ENCODE measurements at places on chromosomes 6 and 20.
A peak's percentile ranks its signal among the peaks of the same experiment; 100 is the strongest.

DNA sequence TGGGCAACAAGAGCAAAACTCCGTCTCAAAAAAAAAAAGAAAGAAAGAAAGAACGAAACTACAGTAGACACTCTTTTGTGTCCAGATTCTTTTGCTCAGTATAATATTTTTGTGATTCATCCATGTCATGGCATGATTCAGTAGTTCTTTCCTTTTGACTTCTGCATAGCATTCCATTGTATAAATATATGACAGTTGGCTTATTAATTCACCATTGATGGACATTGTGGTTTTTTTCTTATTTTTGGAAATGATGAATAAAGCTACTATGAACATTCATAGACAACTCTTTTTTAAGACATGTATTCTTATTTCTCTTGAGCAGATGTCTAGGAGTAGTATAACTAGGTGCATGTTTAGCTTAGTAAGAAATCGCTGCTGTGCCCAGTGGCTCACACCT lies 10.3 kb upstream of the IER3 start:
- no peak for DNase-seq

- peak; percentile 55 for DNase-seq
Measured at GRCh38 chr20:25584905-25585704, at the start of gene NINL. NINL (minus strand) TSS chr20:25585531; CDS start chr20:25526587, 58,944 bp downstream.

DNA sequence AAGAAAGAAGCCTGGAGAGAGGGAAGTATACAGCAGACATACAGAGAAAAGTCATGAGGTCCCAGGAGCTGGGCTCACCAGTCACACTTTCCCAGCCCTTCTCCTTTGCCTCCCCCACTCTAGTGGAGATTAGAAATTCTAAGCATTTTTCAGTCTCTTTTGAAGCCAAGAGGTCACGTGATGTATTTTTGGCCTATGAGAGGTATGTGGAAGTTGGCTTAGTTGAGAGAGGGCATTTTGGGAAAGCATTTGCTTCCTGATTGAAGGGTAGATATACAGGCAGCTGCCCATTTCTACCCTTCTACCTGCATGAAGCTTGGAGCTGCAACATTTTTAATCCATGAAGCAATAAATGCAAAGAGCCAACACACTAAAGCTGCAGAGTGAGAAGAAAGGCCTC lies 106.0 kb upstream of the TNFAIP3 start:
- no peak for DNase-seq

DNA sequence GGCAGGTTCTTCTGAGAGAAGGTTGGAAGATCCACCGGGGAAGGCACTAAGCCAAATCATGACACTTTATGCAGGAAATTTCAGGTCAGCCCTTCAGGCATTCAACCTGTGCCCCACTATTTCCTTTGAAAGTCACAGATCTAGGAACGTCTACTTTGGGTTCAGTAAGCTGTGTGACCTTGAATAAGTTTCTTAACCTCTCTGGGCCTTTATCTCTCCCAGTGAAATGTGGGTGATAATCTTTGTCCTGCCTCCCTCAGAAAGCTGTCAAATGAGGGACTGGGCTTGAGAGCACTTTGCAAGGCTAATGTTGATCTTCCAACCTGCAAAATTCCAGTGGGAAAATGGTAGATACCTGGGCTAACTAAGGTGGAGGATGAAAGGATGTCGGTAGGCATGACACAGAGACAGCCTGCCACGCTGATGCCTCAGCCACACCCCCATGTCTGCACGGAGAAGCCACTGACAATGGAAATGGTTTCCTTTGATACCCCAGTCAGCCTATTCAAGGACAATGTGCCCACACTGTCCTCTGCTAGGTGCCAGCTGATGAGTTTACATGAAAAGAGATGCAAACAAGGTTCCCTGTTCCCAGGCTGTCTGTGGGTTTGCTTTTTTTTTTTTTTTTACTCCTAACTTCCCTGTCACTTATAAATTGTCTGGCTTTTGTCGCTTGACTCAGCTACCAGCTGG lies 9.3 kb downstream of the BNIP5 start:
- DNase-seq = no peak

DNA sequence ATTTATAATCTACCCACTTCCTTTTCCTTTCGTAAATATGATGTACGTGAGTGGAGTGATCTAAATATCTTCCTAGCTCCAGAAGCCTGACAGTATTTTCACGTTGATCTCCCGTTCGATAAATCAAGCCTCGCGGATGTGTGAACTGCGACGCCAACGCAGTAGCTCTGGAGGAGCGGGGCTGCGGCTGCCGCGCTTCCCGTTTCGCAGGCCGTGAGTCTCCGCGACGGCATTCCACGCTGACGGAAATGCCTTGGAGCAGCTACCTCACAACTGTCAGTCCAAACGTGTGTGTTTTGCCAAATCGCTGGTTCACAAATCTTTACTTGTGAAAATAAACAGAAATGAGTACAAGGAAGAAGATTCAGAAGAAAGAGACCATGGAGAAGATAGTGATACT lies 41.2 kb downstream of the BTBD3 start:
- no peak for DNase-seq

DNA sequence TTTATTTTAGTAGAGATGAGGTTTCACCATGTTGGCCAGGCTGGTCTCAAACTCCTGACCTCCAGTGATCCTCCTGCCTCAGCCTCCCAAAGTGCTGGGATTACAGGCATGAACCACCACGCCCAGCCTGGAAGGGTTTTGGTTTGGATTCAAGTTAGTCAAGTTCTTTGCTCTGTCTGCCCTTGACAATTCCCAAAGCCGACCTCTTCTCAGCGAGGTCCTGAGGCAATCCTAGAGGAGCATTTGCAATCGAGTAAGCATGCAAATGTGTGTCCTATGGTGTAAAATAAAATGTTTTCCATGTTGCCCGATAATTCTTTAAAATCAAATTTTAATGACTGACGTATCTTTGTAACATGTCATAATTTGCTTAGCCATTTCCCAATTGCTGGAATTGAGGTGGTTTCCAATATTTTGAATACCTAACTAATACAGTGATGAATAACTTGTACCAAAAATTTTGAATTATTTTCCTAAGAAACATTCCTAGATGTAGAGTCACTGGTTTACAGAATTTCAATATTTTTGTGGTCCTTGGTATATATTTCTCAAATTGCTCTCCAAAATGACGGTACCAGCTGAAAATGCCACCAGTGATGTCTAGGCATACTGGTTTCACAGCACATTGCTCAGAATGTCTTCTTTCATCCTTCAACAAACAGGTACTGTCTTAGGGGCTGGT lies 38.7 kb downstream of the GTF2H5 start:
- no peak for DNase-seq

- no peak for DNase-seq
Measured at GRCh38 chr6:16338577-16339264, 100.3 kb downstream of the GMPR start.

GRCh38 chr20:48480216-48480772 lies 347.5 kb downstream of the PREX1 start:
- DNase-seq = no peak

- no peak for DNase-seq
Measured at GRCh38 chr20:44471481-44471882, 4.2 kb upstream of the TTPAL start.

DNA sequence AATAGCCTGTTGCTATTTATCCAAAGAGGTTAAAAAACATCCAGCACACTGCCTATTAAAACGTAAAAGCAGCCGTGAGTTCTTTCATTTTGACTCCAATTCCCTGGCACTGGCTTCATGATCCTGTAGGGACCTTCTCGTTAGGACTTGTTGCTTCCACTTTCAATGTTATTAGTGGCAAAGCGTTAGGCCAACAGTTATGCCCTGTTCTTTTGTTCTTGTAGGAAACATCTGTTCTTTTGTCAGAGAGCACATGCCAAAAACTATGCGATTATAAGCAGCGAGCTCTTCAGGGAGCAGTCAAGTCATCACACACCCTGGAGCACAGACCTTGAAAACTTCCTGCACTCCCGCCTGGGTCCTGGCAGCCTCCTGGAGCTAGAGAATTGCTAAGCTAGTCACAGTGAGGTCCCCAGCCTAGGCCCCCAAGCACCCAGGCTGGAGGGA lies 609.5 kb upstream of the ARID1B start:
- DNase-seq = no peak

GRCh38 chr6:36860126-36860525 lies 14.5 kb downstream of the PPIL1 start:
- no peak for DNase-seq

GRCh38 chr6:25012657-25013056 lies 76.9 kb upstream of the RIPOR2 start:
- no peak for DNase-seq

- no peak for DNase-seq
Measured at GRCh38 chr6:82959385-82959941, 106.2 kb downstream of the UBE3D start.

GRCh38 chr6:72953971-72954381 lies 271.3 kb downstream of the KHDC1L start:
- no peak for DNase-seq

- no peak for DNase-seq
Measured at GRCh38 chr6:139981768-139982181, 607.3 kb upstream of the CITED2 start.

DNA sequence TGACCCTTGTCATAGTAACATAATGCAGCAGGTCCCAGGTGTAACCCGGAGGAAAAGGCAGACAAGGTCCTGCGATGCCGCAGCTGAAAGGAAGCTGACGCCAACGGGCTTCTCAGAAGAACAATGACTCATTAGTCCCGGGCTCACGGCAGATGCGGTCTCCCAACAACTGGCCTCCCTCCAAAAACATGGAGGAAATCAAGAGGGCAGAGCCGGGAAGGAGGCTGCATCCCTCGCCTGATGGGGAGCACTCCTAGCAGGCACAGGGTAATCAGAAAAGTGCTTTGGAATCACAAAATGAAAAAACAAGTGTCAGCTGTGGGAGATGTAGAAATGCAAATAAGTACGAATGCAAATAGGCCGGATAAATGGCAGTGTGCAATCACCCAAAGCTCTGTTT lies 165.2 kb upstream of the AGPAT4 start:
- DNase-seq = no peak

DNA sequence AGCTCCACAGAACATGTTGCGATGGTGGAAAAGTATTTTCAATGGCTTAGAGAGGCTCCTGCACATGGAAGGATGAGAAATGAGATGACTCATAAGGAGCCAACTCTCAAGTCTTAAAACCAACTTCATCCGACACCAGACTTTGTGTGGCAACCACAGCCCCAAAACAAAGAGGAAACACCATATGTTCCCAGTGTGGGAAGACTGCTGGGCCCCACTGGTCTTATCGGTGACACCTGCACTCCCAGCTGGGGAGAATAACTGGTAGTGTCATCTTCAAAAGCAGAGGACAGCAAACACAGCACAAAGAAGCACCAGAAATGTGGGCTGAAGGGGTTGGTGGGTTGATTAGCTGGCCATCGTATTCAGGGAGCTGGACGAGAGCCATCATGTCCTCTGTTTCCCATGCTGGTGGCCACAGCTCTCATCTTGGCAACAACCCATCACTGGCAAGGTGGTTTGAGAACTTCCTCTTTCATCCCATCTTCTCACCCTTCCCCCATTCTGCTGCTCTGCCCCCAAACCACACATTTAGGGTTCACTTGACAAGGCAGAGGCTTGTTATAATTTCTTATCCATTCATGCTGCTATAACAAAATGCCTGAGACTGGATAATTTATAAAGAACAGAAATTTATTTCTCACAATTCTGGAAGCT lies 46.0 kb upstream of the TASP1 start:
- no peak for DNase-seq

DNA sequence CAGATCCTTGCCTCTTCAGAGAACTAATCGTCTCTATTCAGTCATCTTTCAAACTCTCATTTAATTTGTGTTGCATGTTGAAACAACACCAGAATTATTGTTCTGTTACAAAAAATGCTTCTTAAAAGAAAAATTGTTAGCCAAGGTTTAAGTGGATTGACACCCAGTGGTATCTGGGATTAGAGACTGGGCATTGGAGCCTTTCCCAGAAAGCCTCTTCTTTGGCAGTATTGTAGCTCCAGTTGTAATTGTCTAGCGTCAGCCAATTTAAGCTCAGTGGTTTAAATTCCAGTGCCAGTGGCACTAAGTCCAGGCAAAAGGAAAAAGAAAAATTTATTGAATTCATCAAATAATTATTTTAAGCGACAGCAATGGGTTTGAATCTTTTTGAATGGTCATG lies 801 bp downstream of the CCDC28A start:
- no peak for DNase-seq

DNA sequence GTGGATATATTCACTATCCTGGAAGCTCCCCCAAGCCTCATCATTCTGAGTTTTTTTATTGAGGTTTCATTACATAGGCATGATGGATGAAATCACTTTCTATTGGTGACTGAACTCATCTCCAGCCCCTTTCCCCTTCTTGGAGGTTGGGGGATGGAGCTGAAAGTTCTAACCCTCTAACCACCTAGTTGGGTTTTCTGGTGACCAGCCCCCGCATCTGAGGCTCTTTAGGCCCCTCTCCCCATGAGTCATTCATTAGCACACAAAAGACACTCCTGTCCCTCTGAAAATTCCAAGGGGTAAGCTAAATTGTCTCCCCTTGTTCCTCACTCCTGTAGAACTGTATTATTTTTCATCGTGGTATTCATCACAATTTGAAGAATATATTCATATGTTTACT lies 33.3 kb downstream of the GFRA4 start:
- no peak for DNase-seq

DNA sequence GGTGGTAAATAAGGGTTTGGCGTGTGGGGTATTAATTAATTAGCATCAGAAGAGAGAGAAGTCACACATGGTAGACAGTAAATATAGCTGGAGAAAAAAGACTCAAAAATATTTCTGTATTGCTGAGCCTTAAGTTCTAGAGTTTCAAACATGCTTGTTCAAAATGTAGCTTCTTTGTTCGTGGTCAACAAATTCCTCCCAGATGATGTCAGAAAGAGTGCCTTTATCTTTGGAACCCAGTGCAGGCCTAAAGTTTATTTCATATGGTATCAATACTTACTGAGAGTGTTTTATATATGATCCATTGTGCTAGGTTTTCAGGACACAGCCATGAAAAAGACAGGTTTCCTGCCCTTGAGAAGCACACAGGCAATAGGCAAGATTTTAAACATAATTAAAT lies 18.3 kb downstream of the MARCKS start:
- no peak for DNase-seq

DNA sequence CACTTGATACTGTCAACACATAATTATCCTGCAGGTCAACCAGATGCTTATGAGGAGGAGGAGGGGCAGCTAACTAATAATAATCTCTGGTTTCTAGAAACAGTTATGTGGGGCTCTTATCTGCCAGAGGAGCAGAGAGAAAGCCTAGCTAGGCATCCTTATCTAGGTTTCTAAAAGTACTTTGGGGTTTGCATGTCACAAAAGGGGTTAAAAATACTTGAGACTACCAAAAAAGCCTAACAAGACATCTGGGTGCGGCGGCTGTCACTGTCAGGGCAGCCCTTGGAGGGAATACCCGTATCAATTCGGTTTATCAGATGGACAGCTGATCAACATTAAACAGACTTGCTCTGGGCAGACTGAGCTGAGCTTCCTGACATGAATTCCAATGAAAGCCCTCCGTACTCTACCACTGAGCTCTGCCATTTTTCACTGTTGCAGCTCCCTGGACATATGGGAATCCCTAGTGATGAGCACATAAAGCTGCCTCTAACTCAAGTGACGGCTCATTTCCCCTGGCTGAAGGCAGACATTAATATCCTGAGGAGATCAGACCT lies 166.6 kb downstream of the PDSS2 start:
- DNase-seq = no peak

GRCh38 chr20:4942331-4942730 lies 59.0 kb downstream of the SLC23A2 start:
- DNase-seq = no peak

GRCh38 chr20:34522969-34523871 lies 7.0 kb downstream of the DYNLRB1 start:
- peak; percentile 65 for DNase-seq
